ENCODE measurements at places on chromosomes 7 and 10. TPM values are rescaled to one million over a fixed set of nuclear protein-coding genes. Genes with fewer than 3 reads are reported as not detected.

DNA sequence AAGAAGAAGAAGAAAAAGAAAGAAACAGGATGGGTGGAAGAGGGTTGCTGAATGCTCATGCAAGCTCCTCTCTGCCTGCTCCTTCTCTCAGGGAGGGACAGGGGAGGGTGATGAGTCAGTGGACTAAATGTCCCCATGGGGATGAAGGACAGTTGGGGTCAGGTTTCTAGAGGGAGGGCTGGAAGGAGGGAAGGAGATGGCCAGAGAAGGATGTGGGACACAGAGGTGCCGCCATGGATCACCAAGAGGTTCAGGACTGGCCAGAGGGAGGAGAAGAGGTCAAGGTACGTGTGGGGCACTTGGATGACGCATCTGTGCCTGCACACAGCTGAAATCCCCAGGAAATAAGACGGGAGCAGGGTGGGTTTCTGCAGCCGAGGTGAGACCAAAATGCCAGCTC is 88.9 kb upstream of the GTF2I start:
- H3K4me3 ChIP-seq = no peak overlapping the region
- no peaks in the 10 kb centered on the region for H3K36me3 ChIP-seq
- H3K4me1 ChIP-seq = no peaks in the 10 kb centered on the region
- no peak for DNase-seq
- H3K27ac ChIP-seq = no peak overlapping the region

- no peak for DNase-seq
- H3K4me3 ChIP-seq = no peak overlapping the region
- H3K36me3 ChIP-seq = peaks cover 13% of the 10 kb centered on the region
- H3K4me1 ChIP-seq = no peaks in the 10 kb centered on the region
- H3K27ac ChIP-seq = peak overlapping the region; percentile 47
Observed at GRCh38 chr7:66140924-66141323, 26.3 kb downstream of the CRCP start.

DNA sequence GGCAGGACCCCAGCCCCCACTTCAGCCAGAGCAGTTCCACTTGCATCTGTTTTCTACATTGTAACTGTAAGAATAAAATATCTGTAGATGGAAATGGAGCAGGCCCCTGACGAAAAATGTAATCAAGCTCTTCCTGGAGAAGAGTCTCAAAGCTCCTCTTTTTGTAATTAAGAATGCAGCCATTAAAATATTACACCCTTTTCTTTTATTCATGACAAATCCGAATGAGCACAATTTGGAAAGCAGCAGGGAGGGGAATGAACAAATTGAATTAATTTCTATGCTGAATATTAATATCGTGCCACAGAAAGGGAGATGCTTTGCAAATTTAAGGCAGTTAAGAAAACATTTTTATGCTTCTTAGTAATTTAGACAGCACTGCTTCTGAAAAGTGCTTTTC is 24.8 kb upstream of the CAPZA2 start:
- no peak overlapping the region for H3K4me3 ChIP-seq
- H3K4me1 ChIP-seq = no peaks in the 10 kb centered on the region
- no peak for DNase-seq
- H3K27me3 ChIP-seq = no peaks in the 10 kb centered on the region
- no peaks in the 10 kb centered on the region for H3K36me3 ChIP-seq

PPP1R17 gene
- total RNA-seq = not detected

Measured in thoracic aorta (tissue), 2 donors.